Tibial nerve (tissue), 4 donors: ENCODE measurements at places on chromosomes 13 and 19.
A peak's percentile ranks its signal among the peaks of the same experiment; 100 is the strongest.

DNA sequence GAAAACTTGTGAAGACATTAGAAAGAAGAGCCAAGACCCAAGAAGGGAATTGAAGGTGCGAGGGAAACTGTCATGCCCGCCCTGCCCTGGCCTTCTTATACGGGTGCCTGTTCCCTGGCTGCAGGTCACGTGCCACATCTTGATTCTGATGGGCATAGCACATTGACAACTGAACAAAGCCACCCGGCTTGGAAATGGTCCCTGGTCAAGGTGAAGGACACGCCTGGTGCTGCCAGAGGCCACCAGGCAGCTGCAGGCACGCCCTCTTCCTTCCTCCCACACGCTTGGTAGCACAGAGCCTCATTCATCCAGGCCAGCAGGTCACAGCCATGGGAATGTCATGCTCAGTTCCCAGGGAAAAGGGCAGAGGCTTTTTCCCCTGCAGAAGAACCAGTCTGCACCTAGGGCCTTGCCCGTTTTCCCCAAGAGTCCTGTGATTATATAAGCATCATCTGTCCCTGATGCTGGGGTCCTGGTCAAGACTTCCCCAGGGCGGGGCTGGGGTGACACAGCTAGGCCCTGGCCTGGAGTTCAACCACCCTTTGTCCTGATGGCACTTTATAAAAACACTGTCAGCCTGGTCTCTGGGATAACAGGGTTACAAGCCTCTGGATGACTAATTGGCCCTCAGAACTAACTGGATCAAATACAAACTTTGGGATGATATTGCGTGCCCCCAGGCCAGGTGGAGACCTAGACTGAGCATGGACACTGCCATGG lies 56.0 kb downstream of the CDADC1 start:
- no peak overlapping the region for H3K4me3 ChIP-seq
- H3K4me1 ChIP-seq = peaks cover 37% of the 10 kb centered on the region
- no peaks in the 10 kb centered on the region for H3K27me3 ChIP-seq
- H3K27ac ChIP-seq = peak overlapping the region; percentile 92

DNA sequence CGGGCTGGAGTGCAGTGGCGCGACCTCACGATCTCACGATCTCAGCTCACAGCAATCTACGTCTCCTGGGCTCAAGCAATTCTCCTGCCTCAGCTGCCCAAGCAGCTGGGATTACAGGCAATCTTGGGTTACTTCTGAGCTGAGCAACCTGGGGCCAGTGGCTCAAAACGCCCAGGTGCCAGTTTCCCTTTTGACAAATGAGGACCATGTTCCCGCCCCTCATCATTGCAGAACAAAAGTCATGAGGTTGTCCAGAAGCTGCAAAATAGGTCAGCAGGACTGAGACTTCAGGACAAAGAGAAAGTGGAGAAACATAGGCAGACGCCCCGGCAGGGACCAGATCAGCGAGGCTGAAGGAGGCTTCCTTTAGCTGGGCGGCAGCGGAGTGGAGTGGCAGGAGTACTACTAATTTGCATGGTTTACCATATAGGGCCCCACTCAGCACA lies 3.3 kb upstream of the ADGRE5 start:
- no peak overlapping the region for H3K27ac ChIP-seq
- H3K36me3 ChIP-seq = no peaks in the 10 kb centered on the region
- no peaks in the 10 kb centered on the region for H3K27me3 ChIP-seq
- no peak overlapping the region for H3K4me3 ChIP-seq
- H3K4me1 ChIP-seq = peaks cover 15% of the 10 kb centered on the region

GRCh38 chr19:56400485-56400884 lies 3.6 kb upstream of the ZNF583 start:
- H3K27me3 ChIP-seq = no peaks in the 10 kb centered on the region
- H3K4me1 ChIP-seq = peaks cover 3% of the 10 kb centered on the region
- H3K36me3 ChIP-seq = no peaks in the 10 kb centered on the region
- no peak overlapping the region for H3K4me3 ChIP-seq

DNA sequence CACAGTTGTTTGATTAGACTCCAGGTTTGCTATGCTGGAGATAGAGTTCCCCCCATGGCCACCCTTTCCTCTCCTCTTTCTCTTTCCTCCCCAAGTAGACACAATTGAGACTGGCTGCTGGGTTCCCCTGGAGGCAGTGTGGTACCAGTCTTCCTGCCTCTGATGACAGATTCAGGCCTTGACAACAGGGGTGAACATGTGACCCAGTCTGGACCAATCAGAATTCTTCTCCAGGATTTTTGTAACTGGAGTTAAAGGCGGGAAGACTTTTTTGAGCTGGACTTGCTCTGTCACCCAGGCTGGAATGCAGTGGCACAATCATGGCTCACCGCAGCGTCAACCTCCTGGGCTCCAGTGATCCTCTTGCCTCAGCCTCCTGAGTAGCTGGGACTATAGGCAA lies 48.7 kb downstream of the CCNE1 start:
- no peak overlapping the region for H3K4me3 ChIP-seq
- no peaks in the 10 kb centered on the region for H3K27me3 ChIP-seq
- no peaks in the 10 kb centered on the region for H3K4me1 ChIP-seq
- no peak overlapping the region for H3K27ac ChIP-seq

DNA sequence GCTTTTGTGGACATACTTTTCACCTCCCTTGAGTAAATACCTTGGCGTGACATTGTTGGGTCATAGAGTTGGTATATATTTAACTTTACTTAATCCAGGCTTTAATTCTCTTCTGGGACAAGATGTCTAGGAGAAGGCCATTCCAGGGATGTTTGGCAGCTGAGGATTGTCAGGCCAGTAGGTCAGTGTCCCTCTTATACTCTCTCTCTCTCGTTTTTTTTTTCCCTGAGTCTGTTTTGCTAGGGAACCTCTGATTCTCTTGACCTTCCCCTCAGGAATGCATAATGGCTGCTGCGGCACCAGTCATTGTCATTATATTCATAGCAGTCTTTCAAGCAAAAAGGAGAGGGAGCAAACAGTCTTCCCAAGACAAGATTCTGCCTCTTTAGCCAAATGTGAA lies 48.8 kb downstream of the BICRA start:
- H3K4me1 ChIP-seq = peaks cover 8% of the 10 kb centered on the region
- H3K36me3 ChIP-seq = peaks cover 6% of the 10 kb centered on the region
- H3K4me3 ChIP-seq = no peak overlapping the region
- H3K27ac ChIP-seq = peak overlapping the region; percentile 10
- DNase-seq = no peak
- H3K27me3 ChIP-seq = no peaks in the 10 kb centered on the region
